ENCODE measurements at places on chromosomes 12 and 14. TPM values are rescaled to one million over a fixed set of nuclear protein-coding genes. Genes with fewer than 3 reads are reported as not detected.

GRCh38 chr12:100851637-100852036 lies 57.1 kb downstream of the ANO4 start:
- no peak for DNase-seq

- no peak for DNase-seq
These were observed 47.8 kb downstream of the SLC25A21 start for GRCh38 chr14:37124614-37125013.

DNA sequence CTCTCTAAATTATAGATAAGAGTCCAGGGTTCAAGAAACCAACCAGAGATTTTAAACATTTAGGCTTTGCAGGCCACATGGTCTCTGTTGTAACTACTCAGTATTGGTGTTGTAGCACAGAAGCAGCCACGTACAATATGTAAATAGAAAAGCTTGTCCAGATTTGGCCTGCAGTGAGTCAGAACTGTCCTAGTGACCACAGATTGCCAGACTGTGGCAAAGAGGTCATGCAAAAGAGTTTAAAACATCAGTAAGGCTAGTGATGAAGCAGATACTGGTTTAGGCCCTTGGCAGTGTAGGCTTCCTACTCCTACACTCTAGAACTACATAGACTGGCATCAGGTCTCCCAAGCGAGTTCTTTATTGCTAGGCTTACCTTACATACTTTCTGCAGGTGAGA lies 117.6 kb upstream of the GARIN6 start:
- no peak for DNase-seq

- no peak for DNase-seq
These were observed 102.7 kb downstream of the KCNMB4 start for GRCh38 chr12:70468741-70469140.

SLC25A47 gene
- not detected for total RNA-seq
